ENCODE measurements at places on chromosomes 6 and 20.

- no peak overlapping the region for H3K27ac ChIP-seq
- no peaks in the 10 kb centered on the region for H3K36me3 ChIP-seq
- no peaks in the 10 kb centered on the region for H3K27me3 ChIP-seq
- no peak overlapping the region for H3K4me3 ChIP-seq
- no peaks in the 10 kb centered on the region for H3K4me1 ChIP-seq
These were observed 22.8 kb upstream of the SLC17A4 start for GRCh38 chr6:25731721-25732120.

DNA sequence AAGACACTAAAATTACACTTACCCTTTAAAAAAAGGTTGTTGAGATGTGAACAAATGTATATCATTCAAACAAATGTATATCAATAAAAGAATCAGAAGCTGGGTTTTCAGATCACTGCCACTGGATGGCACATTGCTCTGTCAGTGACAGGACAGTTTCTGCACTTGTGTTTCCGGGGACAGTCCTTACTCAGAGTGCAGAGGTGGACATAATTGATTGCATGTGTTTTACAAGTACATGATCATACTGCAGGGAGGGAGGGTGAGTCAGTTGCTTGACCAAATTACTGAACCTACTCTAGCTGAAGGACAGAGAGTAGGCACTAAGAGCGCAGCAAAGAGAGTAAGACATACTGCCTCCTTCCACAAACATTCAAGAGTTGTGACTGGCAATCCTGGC lies 302.3 kb downstream of the TENT5A start:
- no peaks in the 10 kb centered on the region for H3K27me3 ChIP-seq
- H3K27ac ChIP-seq = no peak overlapping the region
- no peak overlapping the region for H3K4me3 ChIP-seq
- no peak for DNase-seq

DNA sequence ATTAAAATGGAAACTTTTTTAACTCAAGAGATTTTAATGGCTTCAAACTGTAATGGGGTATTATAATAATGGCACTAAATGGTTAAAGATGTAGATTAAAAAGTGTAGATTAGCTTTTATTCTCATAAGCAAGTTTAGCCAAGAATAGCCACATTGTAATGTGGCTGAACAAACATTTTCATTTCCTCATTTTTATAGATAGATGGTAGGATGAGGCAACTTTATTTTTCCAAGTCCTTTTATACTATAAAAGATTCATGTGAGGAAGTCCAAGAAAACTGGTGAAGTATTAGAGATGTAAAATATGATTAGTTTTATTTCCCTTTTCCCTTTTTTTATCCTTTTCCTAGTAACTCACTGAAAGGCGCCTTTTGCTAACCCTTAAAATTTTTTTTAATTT lies 88.8 kb downstream of the ATRN start:
- H3K4me3 ChIP-seq = no peak overlapping the region
- H3K27me3 ChIP-seq = no peaks in the 10 kb centered on the region
- H3K36me3 ChIP-seq = no peaks in the 10 kb centered on the region
- DNase-seq = no peak
- no peaks in the 10 kb centered on the region for H3K4me1 ChIP-seq

GRCh38 chr6:56220078-56220477 lies 27.3 kb downstream of the COL21A1 start:
- H3K27ac ChIP-seq = no peak overlapping the region
- no peak for DNase-seq
- no peaks in the 10 kb centered on the region for H3K27me3 ChIP-seq
- H3K36me3 ChIP-seq = no peaks in the 10 kb centered on the region

GRCh38 chr20:49691818-49692568 lies 21.7 kb downstream of the B4GALT5 start:
- peaks cover 54% of the 10 kb centered on the region for H3K4me1 ChIP-seq
- no peak overlapping the region for H3K27ac ChIP-seq
- DNase-seq = no peak
- H3K36me3 ChIP-seq = no peaks in the 10 kb centered on the region

DNA sequence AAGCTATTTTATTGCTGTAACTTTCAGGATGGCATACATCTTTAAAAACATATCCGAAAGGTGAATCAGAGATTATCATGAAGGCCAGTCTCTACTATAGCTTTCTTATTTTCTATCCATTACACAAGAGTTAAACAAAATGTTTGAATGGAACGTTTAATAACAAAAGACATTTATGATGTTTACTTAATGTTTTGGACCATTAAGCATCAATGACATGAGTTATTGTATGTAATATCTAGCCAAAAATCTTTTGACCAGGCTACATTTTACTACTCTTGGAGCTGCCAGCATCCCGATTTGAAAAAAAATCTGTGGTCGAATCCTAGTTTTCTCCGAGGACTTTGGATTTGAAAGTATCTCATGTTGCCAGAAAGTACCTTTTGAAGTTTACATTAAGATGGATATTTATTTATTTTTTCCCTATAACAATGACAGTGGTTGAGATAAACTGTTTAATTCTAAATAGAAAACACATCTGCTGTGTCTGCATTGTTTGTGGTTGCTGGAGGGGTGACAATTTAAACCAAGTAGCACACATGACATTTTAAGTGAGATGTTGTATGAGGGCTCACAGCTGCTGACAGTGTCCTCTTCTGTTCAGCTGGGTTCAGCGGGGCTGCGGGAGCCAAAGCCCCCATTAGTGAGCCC lies 293.7 kb upstream of the TCF21 start:
- no peaks in the 10 kb centered on the region for H3K27me3 ChIP-seq
- H3K27ac ChIP-seq = peak overlapping the region; percentile 24
- no peaks in the 10 kb centered on the region for H3K36me3 ChIP-seq
- H3K4me3 ChIP-seq = no peak overlapping the region

DNA sequence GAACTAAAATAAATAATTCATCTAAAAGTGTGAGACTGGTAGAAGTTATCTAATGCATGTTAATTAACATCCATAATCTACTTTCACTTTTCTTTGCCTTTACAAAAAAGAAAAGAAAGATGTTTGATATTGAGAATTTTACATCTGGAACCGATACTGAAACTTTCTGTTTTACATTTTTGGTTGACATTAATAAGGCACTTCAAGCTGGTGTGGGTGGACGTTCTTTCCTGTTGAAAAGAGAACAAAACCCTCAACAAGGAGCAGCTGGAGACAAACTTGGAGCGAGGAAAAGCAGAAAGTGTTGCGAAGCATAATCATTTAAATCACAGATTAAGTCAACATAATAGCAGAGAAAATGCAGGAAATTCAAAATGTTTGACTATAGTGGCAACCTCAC lies 575.2 kb upstream of the ADGRB3 start:
- no peaks in the 10 kb centered on the region for H3K4me1 ChIP-seq
- no peak for DNase-seq
- no peak overlapping the region for H3K4me3 ChIP-seq
- no peaks in the 10 kb centered on the region for H3K36me3 ChIP-seq

GRCh38 chr20:46060975-46061374 lies 28.8 kb downstream of the NCOA5 start:
- no peaks in the 10 kb centered on the region for H3K27me3 ChIP-seq
- H3K4me3 ChIP-seq = no peak overlapping the region
- H3K4me1 ChIP-seq = peaks cover 30% of the 10 kb centered on the region
- DNase-seq = peak; percentile 40

- DNase-seq = no peak
- no peaks in the 10 kb centered on the region for H3K27me3 ChIP-seq
- no peak overlapping the region for H3K27ac ChIP-seq
- no peaks in the 10 kb centered on the region for H3K36me3 ChIP-seq
- H3K4me1 ChIP-seq = no peaks in the 10 kb centered on the region
These were observed 39.1 kb upstream of the ME1 start for GRCh38 chr6:83470001-83470400.

DNA sequence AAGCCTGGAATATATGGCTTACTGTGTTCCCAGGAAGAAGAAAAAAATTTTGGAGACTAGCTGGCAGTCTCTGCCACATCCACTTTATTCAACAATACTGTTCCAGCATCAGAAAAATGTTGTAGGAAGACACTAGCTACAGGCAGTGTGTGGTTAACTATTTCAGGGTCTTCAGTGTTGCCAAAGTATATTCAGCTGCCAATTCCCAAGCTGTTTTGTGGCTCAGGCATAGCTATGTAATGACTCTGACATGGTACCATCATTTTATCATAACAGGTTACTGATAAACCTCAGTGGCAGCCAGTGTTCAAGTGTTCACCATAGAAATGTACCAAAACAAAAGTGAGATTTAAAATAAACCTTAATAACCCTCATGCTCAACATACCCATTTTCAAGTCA lies 503.1 kb downstream of the ADGRB3 start:
- no peaks in the 10 kb centered on the region for H3K27me3 ChIP-seq
- no peaks in the 10 kb centered on the region for H3K36me3 ChIP-seq
- H3K27ac ChIP-seq = no peak overlapping the region
- DNase-seq = no peak
- no peaks in the 10 kb centered on the region for H3K4me1 ChIP-seq
- H3K4me3 ChIP-seq = no peak overlapping the region

DNA sequence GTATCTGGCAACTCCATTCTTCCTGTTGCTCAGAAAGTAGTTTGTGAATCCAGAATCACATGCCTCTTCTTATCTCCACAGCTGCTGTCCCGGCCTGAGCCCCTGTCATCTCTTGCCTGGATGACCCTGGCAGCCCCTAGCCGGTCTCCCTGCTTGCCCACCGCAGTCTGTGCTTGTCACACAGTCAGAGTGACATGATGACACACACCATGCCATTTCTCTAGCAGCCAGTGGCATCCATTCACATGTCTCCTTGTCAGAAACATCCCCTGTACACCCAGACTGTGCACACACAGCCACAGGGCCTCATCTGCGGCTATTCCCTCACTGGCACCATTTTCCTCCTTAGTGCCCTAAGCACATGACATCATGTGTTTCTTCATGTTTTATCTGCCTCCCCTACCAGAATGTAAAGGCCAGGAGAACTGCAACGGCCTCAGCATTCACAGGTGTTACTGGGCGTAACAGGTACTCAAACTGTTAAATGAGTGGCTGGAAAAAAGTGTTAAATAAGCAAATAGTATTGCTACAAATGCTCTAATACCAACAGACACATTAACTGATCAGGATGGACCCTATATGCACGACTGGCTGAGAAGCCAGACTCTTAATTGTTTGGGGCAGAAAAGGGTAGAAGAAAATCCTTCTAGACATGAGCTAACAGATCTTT lies 9.6 kb downstream of the ABHD12 start:
- no peak overlapping the region for H3K4me3 ChIP-seq
- no peaks in the 10 kb centered on the region for H3K36me3 ChIP-seq
- no peak overlapping the region for H3K27ac ChIP-seq
- no peaks in the 10 kb centered on the region for H3K27me3 ChIP-seq

DNA sequence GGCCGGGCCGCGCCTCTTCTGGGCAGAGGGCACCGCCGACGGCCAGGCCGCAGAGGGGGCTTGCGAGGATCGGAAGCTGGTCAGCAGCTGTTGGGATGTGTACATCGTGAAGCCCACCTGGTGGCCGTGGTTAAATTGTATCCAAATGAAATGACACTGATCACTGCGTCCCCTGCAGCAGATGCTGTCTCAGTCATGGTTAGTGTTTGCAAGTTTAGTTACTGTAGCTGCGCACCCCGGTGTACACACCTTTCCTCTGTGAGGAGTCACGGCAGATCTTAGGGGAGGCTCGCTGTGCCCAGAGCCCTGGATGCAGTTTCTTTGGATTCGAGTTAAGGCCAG lies 653 bp downstream of the NAA20 start:
- H3K36me3 ChIP-seq = no peaks in the 10 kb centered on the region
- H3K27ac ChIP-seq = peak overlapping the region; percentile 81
- H3K4me3 ChIP-seq = peak overlapping the region; percentile 92
- DNase-seq = no peak
